ENCODE measurements at places on chromosomes 3 and 15.

DNA sequence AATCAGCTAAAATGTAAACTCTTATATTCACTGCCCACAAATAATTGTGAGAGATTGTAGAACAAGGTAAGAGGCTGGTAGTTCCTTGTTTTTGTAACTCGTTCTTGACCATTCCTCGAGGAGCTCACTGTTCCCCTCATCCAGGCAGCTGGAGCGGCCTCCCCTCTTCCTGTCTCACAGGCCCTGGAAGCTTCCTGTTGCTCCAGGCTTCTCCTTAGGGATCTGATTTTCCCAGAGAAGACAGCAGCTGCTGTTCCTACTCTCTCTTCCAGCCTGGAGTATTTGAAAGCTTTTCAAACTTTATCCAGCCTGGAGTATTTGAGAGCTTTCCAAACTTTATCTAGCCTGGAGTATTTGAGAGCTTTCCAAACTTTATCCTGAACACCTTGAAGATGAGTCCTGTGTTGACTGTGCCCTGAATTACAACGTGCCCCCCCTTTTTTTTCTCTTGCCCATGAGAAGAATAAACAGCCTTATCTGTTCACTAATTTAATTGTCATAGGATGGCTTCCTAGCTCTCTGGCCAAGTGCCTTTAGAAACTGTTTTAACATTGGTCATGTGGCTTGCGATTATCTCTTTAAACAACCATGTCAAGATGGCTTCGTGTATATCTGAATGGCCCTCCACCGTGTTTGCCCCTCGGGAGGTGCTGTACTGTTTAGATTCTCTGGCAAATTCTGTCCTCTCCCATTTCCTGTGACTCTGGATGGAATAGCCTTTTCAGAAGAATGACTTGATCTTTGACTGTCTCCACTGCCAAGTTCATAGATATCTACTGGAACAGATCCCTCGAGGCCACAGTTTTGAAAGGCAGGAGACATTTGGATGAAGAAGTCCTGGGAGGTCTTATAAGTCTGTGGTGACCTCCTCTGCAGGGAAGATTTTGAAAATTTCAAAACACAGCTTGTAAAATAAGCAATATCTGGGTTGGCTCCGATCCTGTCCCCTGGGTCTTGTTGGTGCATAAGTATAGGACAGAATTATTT is 4.8 kb downstream of the ADAMTSL3 start:
- no peak for DNase-seq

DNA sequence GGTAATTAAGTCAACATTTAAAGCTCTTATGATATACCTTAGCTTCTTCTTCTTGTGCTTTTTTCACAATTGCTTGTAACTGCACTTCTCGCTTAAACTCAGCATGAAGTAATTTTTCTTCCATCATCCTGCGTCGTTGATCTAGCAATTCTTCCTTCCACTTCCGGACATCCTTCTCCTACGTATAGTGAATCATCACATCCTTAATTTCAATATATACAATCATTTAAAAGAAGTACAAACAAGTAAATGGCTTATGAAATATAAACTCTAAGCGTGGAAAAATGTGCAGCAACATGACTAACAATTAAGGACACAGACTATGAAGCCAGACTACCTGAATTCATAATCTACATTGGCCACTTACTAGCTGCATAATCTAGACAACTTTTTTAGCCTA is 151.4 kb downstream of the SCAPER start:
- no peak for DNase-seq

- no peak for DNase-seq
Observed at GRCh38 chr15:95558916-95559315, 771.6 kb upstream of the NR2F2 start.

DNA sequence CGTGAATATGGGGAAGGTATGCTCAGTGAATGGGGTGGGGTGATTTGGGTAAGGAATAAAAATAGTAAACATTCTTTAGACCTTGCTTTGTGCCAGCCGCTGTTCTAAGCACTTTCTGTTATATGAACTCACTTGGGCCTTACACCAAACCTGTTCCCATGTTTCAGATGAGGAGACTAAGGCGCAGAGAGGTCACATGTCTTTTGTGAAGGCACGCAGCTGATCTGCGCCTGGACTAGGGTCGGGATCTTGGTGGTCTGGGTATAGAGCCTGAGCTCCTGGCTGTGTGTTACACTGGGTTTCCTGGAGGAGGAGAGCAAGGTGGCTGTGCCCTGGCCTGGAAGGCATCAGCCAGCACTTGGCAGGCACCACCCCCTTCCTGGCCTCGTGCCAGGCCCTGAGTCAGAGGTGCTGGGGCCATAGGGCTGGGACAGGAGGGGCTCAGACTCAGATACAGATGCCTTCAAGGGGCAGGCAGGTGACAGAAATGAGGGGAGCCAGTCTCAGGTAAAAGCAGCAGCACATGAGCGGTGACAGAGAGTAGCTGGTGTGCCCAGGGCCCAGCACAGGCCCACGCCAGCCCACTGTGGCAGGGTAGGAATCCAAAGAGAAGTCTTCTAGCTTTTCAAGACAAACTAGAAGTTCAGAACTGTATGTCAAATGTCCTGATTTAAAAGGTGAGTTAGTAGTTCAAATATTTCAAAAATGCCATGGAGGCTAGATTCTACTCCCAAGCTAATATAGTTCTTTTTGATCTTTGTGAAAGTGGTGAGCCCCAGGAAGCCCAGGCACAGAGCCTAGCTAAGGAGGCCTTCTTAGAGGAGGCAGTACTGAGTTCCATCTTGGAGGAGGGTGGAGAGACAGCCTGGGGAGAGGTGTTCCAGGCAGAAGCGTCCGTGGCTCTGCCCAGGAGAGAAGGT is 83.1 kb downstream of the DNAJB8 start:
- DNase-seq: peak; percentile 5

GRCh38 chr15:68706931-68707330 is 113.8 kb downstream of the ANP32A start:
- no peak for DNase-seq

- no peak for DNase-seq
Observed at GRCh38 chr15:25891081-25891480, 28.0 kb upstream of the ATP10A start.

- DNase-seq: no peak
Observed at GRCh38 chr3:120461416-120461815, 10.6 kb upstream of the FSTL1 start.

DNA sequence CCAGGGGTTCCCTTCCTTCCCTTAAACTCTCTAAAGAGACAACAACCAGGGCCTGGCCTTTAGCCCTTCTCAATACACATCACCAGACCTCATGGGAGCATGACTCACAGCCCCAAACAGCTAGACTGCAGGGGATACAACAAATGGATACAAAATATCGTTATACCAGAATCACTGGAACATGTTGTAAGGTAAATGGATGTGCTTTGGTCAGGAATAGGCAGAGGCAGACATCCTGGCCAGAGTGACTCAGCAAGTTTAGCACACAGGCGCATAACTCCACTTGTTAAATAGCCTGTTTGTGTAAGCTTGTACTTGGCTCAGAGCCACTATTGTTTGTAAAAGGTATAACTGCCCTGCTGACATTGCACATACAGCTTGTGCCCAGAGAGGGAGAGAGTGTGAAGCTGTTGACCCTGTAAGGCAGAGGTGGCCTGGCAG is 18.3 kb downstream of the TMED3 start:
- no peak for DNase-seq

DNA sequence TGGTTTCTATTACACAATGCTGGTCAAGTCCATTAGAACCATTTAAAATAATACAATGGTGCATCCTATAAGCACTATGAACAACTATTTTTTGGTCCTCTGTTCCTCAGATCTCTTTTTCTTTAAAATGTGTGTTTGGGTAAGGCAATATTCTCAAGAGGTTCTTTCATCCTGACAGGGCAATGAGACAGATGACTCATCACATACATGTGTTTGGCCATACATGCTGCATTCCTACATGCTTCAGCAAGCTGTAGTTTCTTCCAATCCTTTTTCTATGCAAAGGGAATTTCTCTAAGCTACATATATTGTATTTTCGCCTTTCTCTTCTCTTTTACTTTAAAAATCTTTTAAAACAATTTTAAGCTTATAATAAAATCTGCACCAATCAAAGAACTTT is 52.7 kb downstream of the OTOL1 start:
- no peak for DNase-seq

- no peak for DNase-seq
Observed at GRCh38 chr3:58214484-58215316, 3.9 kb upstream of the DNASE1L3 start.

- no peak for DNase-seq
Observed at GRCh38 chr15:42148808-42149492, 7.5 kb downstream of the PLA2G4F start.

DNA sequence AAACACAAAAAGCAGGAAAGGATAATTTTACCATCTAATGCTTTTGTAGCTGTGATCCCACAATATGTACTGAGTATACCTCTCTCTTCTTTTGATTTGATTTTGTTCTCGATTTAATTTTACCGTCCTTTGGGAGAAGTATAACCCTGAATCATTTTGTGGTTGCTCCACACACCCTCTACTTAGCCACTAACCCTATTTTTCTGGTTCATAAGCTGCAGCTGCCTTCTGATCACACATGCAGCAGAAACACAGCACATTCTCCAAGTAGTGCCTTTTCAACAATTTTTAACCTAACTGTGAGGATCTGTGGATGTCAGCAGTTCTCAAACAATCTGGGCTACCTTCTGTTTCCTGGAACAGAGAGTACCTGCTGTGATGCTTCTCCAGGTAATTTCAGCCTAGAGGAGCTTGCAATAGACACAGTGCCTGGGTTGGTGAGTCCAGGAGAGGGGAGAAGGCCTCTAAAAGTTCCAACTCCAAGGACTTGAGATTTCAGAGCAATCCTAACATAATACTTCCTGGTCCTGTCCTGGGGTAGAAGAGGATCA is 40.3 kb downstream of the HGD start:
- no peak for DNase-seq

- DNase-seq: no peak
Observed at GRCh38 chr3:196886144-196886543, 18.4 kb downstream of the SENP5 start.

GRCh38 chr15:67690936-67691335 is 134.4 kb upstream of the SKOR1 start:
- DNase-seq: no peak

GRCh38 chr15:62612771-62613170 is 429.8 kb upstream of the TPM1 start:
- DNase-seq: no peak

DNA sequence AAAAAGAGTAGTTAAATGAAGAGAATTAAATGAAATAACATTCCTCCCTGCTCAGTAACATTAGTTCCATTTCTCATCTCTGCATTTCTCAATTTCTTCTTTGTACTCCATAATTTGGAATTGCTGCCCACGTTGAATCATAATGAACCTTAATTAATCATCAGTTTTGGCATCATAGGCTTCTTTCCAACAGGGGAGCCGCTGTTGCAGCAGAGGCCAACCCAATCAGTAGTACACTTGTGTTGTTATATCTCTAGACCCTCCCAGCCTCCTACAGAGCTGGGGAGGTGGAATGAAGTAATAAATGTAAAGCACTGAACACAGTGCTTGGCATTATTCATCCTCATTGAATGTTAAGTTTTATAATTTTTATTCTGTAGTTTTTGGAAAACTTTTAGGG is 240.7 kb downstream of the CHST2 start:
- DNase-seq: no peak

GRCh38 chr3:31249545-31249944 is 283.2 kb upstream of the STT3B start:
- no peak for DNase-seq

DNA sequence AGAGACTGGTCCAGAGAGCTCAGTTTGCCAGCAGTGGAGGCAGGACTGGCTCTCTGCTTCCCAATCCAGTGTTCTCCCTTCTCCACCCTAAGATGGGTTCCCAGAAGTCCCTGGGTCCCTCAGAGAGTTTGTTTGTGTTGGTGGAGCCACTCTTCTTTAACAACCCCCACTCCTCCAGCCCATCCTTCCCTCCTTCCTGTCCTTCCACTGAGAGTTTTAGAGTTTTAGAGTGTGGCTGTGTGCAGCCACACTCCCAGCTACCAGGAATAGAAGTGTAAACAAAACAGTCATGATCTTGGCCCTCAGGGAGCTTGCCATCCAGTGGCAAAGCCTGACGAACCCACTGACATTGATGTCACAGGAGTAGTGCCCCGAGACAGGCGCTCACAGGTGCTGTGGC is 12.5 kb upstream of the FBLN2 start:
- DNase-seq: no peak

GRCh38 chr3:45258317-45258716 is 32.2 kb upstream of the TMEM158 start:
- no peak for DNase-seq

DNA sequence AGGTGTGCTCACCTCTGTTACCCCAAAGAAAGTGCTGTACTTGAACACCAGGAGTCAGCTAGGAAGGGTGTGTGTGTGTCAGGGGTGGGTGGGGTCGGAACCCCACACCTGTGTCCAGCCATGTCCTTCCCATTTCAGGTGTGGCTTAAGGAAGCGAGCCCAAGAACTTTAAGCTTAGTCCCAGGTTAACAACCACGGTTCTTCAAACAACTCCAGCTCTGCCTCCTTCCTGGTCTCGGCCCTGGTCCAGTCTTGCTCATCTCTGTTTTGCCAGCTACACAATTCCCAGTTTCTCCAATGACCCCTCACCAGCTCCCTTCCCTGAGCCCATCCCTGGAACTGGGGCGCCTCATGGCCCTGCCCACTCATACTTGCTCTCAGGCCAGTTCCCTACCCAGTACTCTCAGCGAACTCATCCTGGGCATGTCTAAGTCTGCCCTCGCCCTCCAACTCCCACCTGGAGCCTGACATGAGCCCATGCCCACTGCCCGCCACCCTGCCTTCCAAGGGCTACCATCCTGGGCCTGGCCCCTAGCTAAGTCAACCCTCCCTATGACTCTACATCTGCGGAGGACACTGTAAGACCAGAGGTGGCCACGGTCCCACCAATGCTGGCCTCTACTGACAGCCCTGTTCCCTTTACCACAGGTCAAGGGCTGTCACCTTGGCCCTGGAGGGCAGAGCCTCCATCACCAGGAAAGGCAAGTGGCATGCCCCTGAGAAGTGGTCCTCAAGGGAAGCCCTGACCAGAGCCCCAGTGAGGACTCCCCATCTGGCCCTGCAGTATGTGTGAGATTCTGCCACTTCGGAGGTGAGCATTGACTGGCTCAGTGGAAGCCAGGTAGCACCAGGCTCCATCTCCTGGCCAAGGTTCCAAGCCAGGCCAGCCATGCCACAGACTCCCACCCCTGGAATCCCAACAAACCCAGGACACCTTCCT is 9.2 kb downstream of the POC1A start:
- no peak for DNase-seq

GRCh38 chr3:123782488-123782887 is 101.6 kb downstream of the MYLK start:
- DNase-seq: no peak

DNA sequence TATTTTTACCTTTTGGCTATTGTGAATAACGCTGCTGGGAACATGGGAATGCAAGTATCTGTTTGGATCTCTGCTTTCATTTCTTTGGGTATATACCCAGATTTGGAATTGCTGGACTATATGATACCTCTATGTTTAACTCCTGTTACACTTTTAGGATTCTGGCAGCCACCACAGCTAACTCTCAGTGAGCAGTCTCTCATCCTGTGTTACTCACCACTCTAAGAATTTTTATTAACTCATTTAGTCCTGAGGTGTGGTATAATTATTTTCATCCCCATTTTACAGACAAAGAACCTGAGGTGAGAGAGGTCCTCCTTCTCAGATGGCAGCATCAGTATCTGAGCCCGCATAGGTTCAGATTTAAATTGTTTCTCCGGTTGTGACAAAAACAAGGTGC is 1.1 kb downstream of the SPATA12 start:
- DNase-seq: no peak
